D721Med (cell line): ENCODE measurements at places on chromosomes 3 and 15.

GRCh38 chr15:46450112-46450809 lies 815.4 kb downstream of the SQOR start:
- DNase-seq = no peak

DNA sequence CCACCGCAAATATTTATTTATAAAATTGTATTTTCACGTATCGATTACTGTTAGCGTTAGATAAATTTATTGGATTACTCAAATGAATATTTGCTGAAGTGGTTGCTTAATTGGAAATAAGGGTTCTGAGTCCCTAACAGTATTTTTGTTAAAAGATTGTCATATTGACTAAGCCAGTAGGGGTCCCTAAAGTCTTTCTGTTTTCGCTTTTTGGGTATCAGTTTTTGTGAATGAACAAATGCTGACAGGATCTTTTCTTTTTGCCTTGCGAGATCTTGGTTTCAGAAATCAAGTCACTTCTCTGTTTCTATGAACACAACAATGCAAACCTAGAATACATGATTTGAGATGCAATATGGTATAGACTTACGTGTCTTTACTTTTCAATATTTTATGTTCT lies 7.1 kb downstream of the RAD51 start:
- no peak for DNase-seq

- DNase-seq = no peak
These were observed 4.8 kb downstream of the SCN5A start for GRCh38 chr3:38644662-38645053.

DNA sequence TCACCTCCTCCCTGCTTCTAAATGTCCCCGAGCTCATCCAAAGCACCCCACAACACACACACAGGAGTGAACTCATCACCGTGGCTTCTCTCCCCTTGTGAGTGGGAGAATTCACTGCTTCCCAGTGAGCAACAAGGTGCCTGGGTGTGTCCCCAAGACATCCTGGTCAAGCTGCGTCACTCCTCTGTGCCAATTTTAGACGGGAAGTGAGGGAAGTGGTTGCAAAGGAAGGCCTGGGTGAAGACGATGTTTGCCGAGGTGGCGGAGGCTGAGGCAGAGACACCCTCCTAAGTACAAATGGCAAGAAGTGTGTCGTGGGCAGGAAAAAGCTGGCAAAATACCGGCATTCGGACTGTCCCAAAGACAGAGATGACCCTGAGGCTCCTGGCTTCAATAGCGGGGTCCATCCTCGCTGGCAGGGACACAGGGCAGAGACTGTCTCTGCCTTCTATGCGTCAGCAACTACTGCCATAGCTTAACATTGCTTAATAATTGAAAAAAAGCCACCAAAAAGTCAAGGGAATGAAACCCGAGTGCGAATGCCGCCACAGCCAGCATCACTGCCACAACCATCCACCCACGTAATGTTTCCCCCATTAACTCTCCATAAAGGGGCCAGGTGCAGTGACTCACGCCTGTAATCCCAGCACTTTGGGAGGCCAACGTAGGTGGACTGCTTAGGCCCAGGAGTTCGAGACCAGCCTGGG lies 72.8 kb downstream of the VGLL4 start:
- no peak for DNase-seq

DNA sequence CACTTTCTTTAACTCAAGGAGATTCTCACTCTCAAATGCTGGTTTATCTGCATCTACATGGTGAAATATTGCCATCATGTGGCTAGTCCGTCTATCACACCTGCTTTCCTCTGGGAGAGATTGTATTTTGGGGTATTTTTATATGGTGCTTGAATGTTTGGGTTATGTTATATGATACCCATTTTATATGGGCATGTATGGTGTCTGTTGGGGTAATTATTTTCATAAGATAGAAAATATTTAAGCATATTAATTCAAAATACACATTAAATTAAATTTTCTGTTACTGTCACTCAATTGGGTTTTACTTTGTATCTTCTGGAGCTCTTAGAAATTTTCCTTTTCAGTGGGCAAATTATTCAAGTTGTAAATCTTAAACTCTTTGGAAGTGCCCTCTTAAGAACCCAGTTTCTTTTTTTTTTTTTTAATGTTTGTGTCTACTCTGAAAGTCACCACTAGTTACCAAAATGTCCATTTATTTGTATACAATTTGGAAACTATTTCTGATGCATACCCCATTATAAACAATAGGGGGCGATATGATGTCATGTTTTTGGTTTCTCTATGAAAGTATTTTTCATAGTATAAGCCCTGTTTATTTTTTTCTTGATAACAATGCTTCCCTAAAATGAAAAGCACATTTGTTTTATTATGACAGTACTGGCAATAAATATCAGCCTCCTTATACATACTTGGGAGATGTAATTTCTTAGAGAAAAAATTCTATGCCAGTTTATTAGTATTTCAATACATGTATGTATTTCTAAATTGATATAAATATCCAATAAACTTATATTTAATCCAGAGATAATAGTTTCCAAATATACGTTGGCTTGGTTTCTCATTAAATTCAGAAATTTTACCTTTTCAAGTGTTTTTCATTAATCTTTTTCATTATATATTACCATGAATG lies 36.1 kb upstream of the PLSCR5 start:
- no peak for DNase-seq

DNA sequence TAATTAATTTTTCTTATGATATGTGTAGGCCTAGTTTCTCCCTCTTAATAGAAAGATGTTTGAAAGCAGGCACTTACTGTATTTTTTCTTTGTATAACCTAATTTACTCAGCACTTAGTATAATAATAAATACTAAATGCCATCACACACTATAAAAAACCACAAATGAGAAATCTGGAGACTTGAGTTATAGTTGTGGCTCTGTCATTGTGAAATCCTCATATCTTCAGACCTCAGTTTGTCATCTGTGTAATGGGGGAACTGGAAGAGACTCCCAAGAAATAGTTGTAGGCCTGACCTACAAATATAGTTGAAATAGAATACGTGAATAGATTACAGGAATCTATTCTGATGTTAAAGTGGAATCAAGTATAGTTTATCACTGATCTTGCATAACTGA lies 287.6 kb upstream of the DPH6 start:
- no peak for DNase-seq

DNA sequence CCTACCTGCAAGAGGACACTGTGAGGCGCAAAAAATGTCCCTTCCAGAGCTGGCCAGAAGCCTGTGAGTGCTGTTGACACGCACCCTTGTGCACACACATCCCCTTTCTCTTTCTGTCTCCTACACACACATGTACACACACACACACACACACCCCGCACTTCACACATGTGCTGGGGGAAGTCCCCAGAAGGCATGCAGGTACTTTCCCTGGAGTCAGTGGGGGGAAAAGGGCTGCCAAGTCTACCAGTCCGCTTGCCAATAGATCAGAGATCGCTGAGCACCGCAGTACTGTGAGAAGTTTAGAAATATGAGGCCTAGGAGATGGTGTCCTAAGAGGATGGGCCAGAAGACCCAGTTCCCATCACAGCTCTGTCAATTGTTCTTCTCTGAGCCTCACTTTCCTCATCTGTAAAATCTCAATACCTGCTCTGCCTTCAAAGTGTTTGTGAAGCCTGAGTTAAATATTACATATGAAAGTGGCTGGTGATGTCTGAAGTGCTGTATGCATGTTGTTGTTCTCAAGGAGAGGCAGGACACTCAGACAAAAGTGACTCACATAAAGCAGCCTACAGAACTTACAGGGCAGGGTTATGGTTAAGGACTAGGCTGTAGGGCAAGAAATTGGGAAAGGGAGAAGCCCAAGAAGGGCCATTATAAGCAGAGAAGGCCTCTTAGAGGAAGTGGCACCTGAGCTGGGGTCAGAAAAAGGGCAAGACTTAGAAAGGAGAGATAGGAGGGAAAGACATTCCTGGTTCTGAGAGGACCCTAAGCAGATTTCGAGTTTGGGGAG lies 6.8 kb downstream of the IL17RE start:
- DNase-seq = no peak

DNA sequence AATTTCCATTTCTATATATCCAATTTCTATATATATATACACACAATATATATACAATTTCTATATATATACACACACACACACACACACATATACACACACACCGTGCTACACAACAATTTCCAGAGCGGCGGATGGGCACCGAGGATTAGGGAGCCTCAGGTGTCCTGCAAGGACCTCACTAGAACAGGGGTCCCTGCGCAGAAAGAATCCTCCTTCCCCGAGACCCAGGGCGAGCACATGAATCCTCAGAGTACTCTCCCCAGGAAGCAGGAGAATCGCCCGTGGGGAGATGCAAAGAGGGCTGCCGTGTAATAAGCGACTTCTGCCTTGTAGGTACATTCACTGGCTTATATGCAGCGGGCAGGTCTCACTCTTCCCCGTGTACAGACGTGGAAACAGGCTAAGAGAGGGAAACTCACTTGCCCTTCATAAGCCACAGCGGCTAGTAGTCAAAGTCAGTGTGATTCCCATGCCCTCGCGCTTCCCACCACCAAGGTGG lies 467 bp downstream of the PIF1 start:
- no peak for DNase-seq

GRCh38 chr3:28150465-28151206 lies 90.8 kb upstream of the CMC1 start:
- DNase-seq = no peak

GRCh38 chr15:78093242-78094020 lies 1.1 kb downstream of the SH2D7 start:
- DNase-seq = no peak
